ENCODE measurements at places on chromosomes 5 and 9.

DNA sequence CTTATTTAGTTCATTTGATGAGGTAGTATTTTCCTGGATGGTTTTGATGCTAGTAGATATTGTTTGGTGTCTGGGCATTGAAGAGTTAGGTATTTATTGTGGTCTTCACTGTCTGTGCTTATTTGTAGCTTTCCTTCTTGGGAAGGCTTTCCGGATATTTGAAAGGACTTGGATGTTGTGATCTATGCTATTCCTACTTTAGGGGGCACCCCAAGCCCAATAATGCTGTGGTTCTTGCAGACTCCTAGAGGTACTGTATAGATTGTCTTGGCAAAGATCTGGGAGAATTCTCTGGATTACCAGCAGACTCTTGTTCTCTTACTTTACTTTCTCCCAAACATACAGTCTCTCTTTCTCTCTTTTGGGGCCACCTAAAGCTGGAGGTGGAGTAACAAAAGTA, 315.7 kb downstream of the MAT2B start:
- no peak for DNase-seq

DNA sequence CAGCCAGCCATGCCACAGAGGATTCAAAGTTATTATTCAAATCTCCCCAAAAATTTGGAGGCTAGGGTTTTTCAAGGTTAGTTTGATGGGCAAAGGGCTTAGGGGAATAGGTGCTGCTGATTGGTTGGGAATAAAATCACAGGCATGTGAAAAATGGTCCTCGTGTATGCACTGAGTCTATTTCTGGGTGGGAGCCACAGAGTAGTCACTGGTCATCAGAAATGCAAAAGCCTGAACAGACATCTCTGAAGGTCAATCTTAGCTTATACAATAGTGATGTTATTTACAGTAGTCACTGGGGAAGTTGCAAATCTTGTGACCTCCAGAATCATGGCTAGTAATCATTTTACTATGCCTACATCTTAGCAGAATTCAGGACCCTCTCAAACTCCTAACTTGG, 1.3 kb downstream of the IL33 start:
- no peak for DNase-seq

DNA sequence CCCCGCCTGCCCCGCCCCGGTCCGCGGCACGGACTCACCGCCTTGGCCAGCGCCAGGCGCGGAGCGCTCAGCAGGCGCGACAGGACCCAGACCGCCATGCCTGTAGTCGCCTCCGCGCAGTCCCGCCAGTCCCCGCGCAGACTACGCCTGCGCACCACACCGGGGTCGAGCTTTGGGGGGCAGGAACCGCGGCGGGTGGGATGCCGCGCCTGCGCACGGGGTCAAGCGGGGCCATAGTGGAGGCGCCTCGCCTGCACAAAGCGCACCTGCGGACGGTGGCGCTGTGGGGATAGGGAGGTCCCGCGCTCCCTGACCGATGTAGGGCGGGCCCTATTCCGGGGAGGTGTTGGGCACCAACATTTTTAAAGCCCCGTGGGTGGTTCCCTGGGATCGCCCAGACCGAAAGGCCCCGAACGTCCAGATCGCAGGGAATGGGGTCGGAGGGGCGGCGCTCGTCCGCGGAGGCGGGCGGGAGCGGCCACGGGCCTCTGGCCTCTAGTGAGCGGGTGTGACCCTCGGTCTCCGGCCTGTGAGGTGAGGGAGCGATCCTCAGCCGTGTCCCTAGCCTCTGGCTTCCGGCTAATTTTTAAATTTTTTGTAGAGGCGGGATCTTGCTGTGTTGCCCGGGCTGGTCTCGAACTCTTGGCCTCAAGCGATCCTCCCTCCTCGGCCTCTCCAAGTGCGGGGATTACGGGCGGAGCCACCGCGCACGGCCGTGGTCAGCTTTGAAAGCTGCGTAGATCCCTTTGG, 70.8 kb upstream of the LPCAT1 start:
- DNase-seq = peak; percentile 37

- no peak for DNase-seq
Measured at GRCh38 chr9:107492381-107492970, 2.9 kb upstream of the KLF4 start.

DNA sequence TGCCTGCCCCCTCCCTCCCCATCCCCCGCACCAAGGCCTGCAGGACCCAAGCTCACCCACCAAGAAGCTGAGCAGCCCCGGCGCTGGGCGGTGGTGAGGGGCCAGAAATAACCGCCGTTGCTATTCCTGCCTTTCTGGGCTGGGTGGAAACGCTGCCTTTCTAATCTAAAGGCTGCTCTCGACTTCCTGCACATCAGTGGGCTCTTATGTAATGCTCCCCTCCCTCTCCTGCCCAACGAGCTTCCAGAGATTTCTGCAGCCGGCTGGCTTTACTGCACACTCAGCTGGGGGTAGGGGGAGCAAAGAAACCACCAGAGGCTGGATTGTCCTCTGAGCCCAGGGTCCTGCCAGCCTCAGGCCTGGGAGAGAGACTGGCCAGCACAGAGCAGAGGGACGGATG, 6.9 kb upstream of the EGR1 start:
- DNase-seq = no peak

DNA sequence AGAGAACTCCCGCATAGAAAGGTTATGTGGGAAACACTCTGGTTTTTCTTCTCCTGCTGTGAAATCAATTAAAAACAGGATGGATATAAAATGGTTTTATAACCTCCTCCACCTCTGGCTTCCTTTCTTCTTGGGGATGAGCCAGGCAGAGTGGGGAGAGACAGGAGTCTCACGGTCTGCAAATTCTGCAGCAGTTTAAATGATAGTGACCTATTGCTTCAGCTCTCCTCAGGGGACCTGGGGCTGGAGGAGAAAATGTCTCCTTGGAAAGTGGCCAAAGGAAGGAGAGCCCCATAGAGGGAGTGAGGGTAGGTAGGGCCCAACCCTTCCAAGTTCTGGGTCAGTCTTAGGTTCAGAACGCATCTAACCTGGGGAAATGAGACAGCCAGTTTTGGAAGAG, 118.8 kb downstream of the MTX3 start:
- DNase-seq = no peak

GRCh38 chr9:6272229-6272598, 56.0 kb upstream of the TPD52L3 start:
- no peak for DNase-seq

GRCh38 chr5:85311536-85311935, 926.9 kb upstream of the EDIL3 start:
- no peak for DNase-seq

GRCh38 chr9:121754655-121755436, 103.4 kb downstream of the DAB2IP start:
- DNase-seq = no peak

DNA sequence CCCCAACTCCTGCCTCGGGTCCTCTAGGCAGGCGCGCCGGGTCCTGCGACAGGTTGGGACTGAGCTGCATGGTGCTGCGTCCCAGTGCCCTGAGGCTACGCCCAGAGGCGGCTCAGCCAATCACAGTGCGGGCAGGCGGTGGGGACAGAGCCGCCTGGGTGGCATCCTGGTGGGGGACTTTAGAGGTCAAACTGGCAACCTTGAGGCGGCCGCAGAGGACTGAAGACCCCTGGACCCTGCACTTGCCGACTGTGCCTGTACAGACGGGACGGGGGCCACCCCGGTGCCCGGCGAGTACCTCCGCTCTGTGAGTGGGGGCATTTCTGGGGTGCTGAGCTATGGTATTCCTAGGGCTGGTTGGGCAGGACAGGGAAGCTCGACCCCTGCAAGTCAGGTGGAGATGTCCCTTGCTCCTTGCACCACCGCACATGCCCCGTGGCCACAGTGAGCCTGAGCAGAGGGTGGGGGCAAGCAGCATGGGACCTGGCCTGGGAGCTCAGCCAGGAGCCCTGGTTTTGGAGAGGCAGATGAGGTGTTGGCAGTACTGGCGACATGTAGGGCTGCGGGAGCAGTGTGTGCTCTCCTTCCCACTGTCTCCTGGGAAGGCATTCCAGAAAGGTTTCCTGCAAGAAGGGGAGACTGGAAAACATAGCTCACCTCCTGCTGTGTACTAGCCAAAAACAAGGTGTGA, 45.5 kb downstream of the CTSL start:
- no peak for DNase-seq

GRCh38 chr5:25448190-25448621, 803.4 kb upstream of the CDH10 start:
- no peak for DNase-seq

- DNase-seq = no peak
Measured at GRCh38 chr9:26750162-26750561, 142.4 kb downstream of the CAAP1 start.

- no peak for DNase-seq
Measured at GRCh38 chr5:159102311-159102934, 2.7 kb upstream of the EBF1 start.

DNA sequence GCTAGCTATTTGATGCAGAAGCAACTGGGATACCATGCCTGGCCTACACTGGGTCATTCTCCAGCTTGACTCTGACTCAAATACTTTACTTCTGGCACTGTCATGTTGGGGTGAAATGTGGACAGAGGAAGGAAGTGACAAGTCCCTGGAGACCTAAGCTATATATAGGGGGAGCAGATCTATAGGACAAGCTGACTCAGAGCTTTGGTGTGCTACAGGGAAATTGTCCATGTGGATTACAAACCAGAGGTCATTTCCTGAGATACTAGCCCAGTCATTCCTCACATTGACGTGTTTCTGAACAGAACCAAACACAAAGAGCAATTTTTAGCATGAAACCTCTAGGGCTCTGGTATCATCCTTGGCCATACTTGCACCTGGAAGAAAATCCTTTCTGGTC, 531.6 kb upstream of the CLINT1 start:
- DNase-seq = no peak

DNA sequence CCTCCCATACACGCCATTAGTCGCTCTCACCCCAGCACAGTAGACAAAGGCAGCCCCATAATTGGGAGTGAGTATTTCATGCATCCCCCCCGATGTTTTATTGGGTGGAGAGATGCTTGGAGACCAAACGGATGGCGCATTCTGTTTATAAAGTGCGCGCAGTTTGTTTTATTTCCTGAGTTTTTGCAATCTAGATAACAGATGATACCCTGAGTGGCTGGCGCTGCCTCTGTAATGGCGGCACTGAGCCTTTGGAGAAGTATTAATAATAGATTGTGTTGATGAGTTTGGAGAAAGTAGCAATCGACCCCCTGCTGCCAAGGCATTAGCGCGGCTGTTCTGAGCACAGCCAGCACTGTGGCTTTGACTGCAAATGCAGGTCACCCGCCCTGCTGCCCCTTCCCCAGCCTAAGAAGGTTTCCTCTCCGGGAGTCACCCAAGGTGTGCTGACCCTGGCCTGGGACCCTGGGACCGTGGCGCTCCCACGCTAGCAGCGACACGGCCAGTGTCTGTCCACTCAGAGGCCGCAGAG, 74.3 kb downstream of the LMX1B start:
- no peak for DNase-seq

GRCh38 chr5:153558957-153559356, 68.5 kb downstream of the GRIA1 start:
- DNase-seq = no peak

GRCh38 chr5:95022967-95023695, 261.8 kb downstream of the MCTP1 start:
- DNase-seq = no peak

GRCh38 chr5:156686796-156687195, 163.3 kb upstream of the PPP1R2B start:
- DNase-seq = no peak

GRCh38 chr9:35112257-35113020, 3.2 kb downstream of the ATOSB start:
- no peak for DNase-seq

- DNase-seq = no peak
Measured at GRCh38 chr9:70390933-70391341, 23.5 kb downstream of the KLF9 start.

DNA sequence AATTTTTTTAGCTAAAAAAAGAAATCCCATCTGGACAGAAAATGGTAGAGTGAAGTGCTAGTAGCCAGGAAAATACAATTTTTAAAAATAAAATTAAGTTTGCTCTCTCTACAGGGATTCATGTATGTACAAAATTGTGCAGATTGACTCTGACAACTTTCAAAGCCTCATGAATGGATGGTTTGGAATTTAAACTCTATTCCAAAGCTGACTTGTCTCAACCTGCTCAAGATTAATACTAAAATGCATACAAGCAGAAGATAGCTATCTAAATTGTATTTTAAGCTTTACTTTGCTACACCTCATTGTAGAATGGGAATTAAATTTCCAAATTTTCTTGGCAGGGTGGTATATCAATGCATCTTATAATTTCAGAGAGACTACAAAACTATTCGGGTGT, 257.6 kb downstream of the RFX3 start:
- DNase-seq = no peak

- no peak for DNase-seq
Measured at GRCh38 chr9:23635276-23635675, 190.8 kb downstream of the ELAVL2 start.

- DNase-seq = no peak
Measured at GRCh38 chr5:123425431-123425830, 2.2 kb upstream of the CEP120 start.

DNA sequence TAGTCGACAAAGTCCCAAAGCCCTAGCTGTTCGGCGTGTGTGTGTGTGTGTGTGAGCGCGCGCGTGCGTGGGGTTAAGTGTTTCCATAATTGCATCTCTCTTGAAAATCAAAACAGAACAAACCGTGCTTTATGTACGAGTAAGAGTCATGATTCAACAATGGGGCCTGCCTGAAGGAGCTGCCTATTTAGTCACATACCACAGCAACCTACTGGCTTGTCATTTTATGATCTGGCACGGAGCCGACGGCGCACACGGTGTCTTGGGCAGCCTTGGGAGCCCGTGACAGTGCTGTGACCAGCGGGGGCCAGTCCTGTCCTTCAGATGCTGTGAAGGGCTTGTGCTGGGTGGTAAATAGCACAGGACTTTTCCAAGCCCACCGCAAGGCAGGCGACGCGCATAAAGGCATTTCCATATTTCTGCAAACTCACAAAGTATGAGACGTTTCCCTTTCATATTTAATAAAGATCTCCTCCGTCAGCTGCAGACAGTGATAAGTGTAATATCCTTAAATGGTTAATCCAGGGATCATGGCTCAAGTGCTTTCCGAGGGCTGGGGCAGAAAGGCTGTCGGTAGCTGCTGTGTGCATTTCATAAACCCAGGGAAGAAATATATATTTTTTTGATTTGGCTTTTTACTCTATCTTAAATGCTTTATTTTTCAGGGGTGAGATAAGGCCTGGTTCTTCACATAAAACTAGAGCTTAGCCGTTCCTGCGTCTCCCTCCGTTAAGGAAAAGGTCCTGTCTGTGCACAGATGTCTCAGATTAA, 270.2 kb upstream of the IRX1 start:
- no peak for DNase-seq

DNA sequence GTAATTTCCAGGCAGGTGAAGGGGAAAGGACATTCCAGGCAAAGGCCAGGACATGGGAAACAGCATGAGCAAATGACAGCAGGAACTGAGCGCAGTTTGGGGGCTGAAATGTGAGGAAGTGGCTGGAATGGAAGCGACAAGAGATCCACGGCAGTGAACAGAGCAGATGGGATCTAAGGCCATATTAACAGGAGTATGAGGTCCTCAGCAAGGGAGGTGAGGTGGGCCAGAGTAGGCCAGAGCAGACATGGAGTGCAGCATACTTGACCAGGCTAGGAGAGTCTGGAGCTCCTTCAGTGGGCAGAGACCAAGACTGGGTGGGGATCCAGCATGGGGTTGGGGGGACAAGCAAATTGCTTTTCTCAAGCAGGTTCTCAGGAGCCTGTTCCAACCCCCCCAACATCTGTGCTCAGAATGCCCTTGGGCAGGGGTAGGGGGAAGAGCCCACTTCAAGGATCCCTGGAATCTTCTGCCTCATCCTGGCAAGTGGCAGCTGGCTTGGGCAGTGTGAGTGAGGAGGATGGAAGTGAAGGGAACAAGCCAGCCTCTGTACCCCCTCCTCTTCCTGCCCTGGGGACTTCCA, 34.5 kb downstream of the DAB2IP start:
- DNase-seq = no peak

GRCh38 chr9:87725900-87726709, at the start of gene CTSL:
Gene CTSL, plus strand, starts transcription at chr9:87726119. Its CDS starts 1,485 bp downstream, at chr9:87727604.
- DNase-seq = peak; percentile 18

GRCh38 chr5:141811287-141812155, 66.7 kb downstream of the PCDH1 start:
- DNase-seq = peak; percentile 1
